Vagina (tissue), 2 donors: ENCODE measurements at places on chromosomes 6 and 20.

- DNase-seq, result no peak
These were observed 27.4 kb downstream of the FRMD1 start for GRCh38 chr6:168051648-168052047.

GRCh38 chr6:37134396-37135191 lies 35.4 kb upstream of the PIM1 start:
- no peak for DNase-seq

- DNase-seq, result no peak
These were observed 224.8 kb upstream of the JAG1 start for GRCh38 chr20:10898552-10898951.

GRCh38 chr20:50663095-50663821 lies 28.1 kb downstream of the RIPOR3 start:
- DNase-seq, result no peak

DNA sequence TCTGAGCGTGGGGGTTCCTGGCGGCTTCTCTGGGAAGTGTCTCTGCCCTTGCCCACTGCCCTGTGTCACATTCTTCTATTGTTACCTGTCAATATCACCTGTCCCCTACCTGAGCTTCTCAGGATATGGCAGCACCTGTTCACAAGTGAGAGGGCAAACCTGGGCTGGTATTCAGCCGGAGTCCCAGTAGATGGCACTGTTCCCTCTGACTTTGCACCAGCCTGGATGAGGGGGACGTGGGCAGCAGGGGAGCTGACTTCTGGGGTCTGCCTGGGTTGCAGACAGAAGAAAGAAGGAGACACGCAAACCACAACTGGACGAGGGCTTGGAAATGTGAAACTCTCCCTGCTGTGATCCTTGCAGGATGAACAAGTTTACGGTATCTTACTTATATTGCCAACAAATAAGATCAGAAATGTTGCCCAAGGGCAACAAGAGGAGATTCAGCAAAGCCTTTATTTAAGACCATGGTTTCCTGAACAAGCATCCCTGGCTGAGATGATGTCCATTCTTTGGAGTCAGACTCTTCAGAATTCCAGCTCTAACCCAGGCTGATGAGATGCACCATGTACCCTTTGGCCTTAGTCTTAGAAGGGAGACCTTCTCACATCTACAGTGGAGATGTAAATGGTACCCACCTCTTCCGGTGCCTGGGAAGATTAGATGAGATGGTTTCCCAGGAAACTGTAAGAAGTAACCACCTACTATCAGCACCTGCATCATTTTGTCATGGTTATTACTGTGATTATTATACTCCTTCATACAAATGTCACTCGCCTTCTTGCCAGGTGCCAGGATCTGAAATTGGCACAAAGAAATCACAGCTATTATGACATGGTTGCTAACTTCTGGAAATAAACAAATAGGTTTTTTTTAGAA lies 400.0 kb upstream of the CDH4 start:
- no peak for DNase-seq

GRCh38 chr20:54134445-54135220 lies 39.2 kb downstream of the CYP24A1 start:
- no peak for DNase-seq

- no peak for DNase-seq
These were observed 8.2 kb downstream of the GCNT2 start for GRCh38 chr6:10529231-10529801.

DNA sequence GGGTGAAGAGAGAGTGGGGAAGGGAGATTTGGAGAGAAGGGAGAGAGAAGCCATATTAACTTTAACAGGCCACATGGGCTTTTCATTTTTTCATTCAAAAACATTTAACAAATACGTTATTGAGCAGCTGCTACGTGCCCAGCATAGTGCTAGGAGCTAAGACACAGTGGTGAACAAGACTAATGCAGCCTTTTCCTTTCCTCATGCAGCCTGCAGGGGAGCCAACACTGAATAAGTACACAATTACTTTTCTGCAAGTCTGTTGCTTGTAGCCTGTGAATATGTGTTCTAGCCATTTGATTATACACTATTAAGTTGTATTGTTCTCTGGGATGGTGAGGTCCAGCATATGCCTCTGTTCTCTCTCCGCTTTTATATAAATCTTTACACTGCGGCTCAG lies 1.9 kb upstream of the BLOC1S5 start:
- no peak for DNase-seq

- DNase-seq, result no peak
These were observed 14.9 kb downstream of the RCAN2 start for GRCh38 chr6:46476301-46476700.

DNA sequence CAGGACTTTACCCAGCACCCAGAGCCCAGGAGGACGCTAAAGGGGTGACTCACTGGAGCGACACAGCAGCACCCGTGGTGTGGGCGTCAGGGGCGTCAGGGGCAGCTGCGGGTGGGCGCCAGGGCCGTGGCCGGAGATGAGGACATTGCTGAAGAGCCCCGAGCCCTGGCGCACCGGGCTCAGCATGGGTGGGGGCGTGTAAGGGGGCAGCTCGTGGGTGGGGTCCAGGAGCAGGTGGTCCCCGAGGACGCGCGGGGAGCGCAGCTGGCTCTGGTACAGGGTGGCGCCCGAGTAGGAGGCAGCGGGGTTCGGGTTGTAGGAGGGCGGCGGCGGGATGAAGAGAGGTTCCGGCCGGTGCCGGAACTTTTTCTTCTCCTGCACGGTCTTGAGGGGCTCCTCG lies 41.6 kb upstream of the MRPS10 start:
- no peak for DNase-seq

- DNase-seq, result no peak
These were observed 410.0 kb upstream of the SULF2 start for GRCh38 chr20:48195121-48195870.

GRCh38 chr6:44696686-44697085 lies 309.2 kb downstream of the CDC5L start:
- no peak for DNase-seq

DNA sequence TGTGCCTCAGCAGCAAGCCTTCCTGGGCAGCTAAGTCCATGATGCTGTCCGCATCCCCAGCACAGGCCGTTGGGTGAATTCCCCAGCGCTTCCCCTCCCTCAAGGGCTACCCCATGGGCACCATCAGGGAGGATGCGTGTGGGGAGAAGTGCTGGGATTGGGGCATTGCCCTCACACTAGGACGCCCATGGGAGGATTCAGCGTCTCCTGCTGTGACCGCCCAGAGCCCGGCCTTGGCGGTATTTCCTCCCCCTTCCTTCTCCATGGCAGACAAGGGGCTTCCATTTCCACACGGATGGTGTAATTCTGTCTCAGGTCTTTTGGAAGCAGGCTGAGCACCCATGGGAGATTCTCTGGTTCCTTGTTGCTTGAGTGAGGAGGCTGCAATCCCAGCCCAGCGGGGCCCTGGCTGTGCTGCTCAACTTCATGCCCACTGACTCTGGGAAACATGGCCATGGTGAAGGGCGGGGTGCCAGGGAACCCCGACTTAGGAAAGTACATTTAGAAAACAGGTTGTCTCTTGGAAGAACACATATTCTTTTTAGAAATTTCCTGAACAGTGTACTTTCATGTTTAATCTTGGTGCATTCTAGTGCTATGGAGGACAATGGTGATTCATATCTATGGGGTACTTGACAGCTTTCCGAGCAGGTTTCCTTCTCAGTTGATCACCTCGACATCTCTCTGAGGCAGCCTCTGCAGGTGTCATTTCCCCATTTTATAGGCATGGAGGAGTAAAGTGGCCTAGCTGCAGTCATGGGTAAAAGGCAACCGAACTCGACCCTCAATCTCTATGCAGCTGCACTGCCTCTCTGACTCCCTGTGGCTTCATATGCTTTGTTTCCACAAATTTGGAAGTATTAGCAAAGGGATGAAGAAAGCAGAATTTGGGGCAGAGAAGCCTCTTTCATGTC lies 178.2 kb upstream of the CST7 start:
- DNase-seq, result no peak

GRCh38 chr6:123316733-123317323 lies 319.9 kb downstream of the TRDN start:
- no peak for DNase-seq
